Stimulated activated CD4-positive, alpha-beta T cell treated with anti-CD3 and anti-CD28 coated beads, Interleukin-12 subunit alpha, Interleukin-12 subunit beta, amount 100 ng/mL, for 24 hours (primary cell): ENCODE measurements at places on chromosomes 16 and 17.

- no peak for DNase-seq
Observed at GRCh38 chr17:32814836-32815235, 62.1 kb downstream of the MYO1D start.

DNA sequence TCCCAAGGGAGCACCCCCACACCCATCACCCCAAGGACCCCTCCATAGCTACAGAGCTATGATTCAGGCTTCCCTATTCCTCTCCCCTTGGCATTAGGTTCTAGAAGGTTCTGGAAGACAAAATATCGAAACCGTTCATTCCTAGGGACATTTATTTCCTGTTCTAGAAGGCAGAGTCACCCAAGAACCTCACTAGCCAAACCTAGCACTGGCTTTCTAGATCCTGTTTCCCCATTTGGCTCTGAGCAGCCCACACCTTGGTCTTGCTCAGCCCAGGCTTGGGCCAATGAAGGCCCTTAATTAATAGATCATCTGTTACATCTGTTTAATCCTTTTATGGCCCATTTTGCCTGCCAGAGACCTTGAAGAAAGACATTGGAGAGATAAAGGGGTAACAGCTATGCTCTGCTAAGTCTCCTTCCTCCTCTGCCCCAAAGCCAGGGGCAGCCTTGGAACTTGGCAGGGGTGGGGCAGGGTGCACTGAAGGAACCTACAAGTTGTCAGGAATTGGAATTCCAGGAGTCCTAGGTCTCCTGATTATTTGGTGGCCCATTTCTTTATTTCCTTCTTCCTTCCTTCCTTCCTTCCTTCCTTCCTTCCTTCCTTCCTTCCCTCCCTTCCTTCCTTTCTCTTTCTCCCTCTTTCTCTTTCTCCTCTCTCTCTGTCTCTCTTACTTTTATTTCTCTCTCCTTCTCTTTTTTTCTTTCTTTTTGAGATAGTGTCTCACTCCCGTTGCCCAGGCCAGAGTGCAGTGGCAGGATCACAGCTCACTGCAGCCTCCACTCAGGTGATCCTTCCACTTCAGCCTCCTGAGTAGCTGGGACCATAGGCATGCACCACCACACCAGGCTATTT, 8.7 kb upstream of the FZD2 start:
- DNase-seq = no peak

GRCh38 chr17:50266384-50267073, 7.7 kb upstream of the TMEM92 start:
- no peak for DNase-seq

- DNase-seq = no peak
Observed at GRCh38 chr17:78538033-78538776, 39.0 kb downstream of the DNAH17 start.

GRCh38 chr16:15765880-15766279, 90.9 kb downstream of the MYH11 start:
- no peak for DNase-seq

DNA sequence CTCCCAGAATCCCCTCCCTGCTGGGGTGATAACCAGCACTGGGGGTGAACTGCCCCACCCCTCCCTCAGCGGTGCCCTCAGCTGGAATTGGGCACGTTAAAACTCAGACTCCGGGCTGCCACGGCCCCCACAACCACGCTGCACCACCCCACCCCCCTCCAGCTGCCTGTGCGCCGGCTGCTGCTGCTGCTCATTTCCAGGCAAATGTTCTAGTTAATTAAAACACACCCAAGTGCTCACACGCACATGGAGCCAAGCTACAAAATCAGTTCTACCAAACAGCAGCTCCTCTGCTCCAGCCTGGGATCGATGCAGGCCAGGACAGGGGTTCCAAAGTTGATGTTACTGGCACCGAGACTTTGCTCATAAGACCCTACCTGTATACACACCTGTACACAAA, 180.5 kb downstream of the ZNF423 start:
- DNase-seq = no peak

DNA sequence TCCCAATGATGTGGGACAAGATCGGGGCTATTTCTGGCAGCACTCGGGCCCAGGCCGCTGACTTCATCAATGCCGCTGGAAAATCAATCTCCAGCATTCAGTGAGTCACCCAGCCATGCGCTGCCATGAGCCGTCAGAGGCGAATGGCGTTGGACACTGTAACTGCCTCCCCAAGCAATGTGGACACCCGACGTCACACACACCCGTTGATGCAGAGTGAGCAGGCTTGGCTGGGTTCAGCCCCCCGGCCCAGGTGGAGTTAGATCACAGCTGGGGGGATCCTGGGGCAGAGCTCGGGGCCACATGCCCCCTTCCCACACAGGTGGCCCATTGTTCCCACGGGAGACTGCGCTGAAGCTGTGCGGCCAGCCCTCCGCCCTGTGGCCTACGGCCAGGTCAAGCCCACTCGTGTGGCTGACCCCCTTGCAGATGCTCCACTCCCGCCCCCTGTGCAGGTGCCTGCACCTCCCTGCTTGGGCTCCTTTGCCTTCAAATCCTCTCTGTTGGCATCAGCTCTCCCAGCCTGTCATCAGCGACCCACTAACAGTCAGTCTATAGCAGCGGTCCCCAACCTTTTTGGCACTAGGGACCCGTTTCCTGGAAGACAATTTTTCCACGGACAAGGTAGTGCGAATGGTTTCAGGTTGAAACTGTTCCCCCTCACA, 89.9 kb downstream of the TBC1D16 start:
- no peak for DNase-seq

GRCh38 chr16:77555126-77555525, 120.3 kb upstream of the ADAMTS18 start:
- no peak for DNase-seq

- DNase-seq = no peak
Observed at GRCh38 chr16:23254338-23254737, 47.8 kb upstream of the SCNN1B start.

GRCh38 chr16:27426423-27427408, 24.7 kb downstream of the IL21R start:
- DNase-seq = peak; percentile 70

GRCh38 chr16:60271025-60271771, 1537.1 kb upstream of the GOT2 start:
- DNase-seq = no peak

DNA sequence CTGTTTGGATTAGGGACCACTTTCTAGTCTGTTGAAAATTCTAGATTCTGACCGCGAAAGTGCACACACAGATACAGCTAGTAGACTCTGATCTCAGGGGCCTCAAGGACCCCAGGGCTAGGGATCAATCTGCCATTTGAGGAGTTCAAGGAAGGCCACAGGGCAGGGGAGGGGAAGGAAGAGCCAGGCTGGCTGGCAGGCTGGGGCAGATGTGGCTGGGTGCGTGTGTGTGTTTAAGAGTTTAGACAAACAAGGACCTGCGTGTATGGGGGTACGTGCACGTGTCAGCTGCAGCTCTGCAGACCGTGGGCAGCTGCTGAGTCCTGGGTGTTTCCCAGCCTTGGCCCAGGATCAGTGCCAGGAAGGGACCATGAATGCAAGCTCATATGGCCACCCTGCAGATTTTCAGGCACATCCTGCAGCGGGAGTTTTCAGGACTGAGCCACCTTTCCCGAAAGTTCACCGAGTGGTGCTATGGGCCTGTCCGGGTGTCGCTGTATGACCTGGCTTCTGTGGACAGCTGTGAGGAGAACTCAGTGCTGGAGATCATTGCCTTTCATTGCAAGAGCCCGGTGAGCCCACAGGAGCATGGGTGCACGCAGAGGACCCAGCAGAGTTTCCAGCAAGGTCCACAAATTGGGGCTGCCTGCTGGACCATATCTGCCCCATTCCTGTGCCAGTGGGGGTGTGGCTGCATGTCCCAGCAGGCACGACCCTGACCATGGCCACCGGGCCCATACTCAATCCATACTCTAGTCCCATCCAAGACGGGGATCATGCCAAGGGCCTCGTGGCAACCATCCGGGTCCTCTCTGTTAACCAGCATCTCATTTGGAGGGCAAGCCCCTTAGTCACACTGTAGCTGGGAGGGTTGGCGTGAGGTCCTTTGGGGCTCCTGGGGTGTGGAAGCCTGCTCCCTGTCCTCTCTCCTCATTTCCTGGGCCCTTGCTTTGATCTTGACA, 10.6 kb downstream of the TRPV2 start:
- no peak for DNase-seq

DNA sequence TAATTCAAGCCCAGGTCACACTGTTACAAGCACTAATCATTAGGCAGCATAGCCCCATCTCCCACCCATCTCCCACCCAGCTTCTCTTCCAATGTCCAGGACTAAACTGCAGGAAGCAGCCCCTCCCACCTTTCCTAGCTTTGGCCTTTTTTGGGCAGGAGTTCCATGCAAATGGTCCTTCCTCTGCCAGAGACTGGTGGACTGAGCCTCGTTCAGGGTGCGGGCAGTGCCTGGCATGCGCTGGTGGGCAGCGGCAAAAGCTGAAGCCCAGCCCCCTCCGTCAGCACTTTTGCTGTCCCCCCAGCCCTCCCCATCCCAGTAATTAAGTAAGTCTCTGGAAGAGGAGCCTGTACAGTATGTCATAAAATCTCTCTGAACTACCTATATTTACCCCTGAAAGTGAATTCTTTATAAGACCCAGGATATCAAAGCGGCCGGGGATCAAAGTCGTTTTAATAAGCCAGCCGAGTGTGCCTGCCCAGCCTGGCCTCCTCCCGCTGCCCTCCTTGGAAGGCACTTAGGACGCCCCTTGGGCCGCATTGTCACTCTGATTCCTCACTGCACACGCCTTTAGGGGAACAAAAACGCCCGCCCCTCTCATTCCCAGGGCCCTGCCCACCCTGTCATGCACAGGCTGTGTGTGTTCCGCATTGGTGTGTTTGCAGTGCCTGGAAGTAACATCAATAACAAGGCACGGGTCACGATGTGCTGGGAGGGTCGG, 109.9 kb downstream of the IRX5 start:
- DNase-seq = no peak

- DNase-seq = peak; percentile 1
Observed at GRCh38 chr16:26795184-26795583, 271.5 kb upstream of the C16orf82 start.

- DNase-seq = no peak
Observed at GRCh38 chr16:14681115-14681514, 13.0 kb downstream of the PLA2G10 start.

DNA sequence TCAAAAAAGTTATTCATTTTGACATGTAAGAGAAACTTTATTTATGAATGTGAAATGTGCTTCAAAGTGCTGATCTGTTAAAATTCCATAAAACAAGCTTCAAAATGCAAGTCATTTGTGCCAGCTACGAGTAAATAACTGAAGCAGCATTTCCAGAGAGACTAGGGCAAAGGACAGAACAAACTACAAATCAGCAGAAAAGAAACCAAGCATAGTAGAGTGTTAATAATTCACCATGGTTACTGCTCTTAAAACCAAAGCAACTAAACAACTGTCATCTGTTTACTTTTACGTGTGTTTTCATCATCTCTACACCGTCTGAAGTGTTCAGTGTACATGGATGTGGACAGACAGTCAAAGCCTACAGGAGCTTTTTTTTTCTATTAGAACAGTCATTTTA, 1.6 kb upstream of the ASPA start:
- no peak for DNase-seq

GRCh38 chr16:22736791-22737190, 77.2 kb upstream of the HS3ST2 start:
- DNase-seq = no peak

GRCh38 chr16:85220125-85220839, 108.0 kb upstream of the CIBAR2 start:
- no peak for DNase-seq

GRCh38 chr17:16150251-16150856, 65.0 kb downstream of the NCOR1 start:
- DNase-seq = no peak

- no peak for DNase-seq
Observed at GRCh38 chr17:63984236-63984635, 11.5 kb upstream of the SCN4A start.

- no peak for DNase-seq
Observed at GRCh38 chr16:67277999-67278772, 1.1 kb upstream of the PLEKHG4 start.

DNA sequence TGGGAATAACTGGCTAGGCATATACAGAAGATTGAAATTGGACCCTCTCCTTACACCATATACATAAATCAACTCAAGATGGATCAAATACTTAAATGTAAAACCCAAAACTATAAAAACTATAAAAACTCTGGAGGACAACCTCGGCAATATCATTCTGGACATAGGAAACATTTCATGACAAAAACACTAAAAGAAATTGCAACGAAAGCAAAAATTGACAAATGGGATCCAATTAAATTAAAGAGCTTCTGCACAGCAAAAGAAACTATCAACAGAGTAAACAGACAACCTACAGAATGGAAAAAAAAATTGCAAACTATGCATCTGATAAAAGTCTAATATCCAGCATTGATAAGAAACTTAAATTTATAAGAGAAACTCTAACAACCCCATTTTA, 503.7 kb upstream of the C16orf82 start:
- no peak for DNase-seq

GRCh38 chr17:76697702-76698465, 12.9 kb downstream of the MXRA7 start:
- no peak for DNase-seq

- no peak for DNase-seq
Observed at GRCh38 chr16:24141466-24141865, 114.7 kb upstream of the CACNG3 start.

GRCh38 chr17:77735081-77735565, 223.4 kb upstream of the TNRC6C start:
- no peak for DNase-seq

DNA sequence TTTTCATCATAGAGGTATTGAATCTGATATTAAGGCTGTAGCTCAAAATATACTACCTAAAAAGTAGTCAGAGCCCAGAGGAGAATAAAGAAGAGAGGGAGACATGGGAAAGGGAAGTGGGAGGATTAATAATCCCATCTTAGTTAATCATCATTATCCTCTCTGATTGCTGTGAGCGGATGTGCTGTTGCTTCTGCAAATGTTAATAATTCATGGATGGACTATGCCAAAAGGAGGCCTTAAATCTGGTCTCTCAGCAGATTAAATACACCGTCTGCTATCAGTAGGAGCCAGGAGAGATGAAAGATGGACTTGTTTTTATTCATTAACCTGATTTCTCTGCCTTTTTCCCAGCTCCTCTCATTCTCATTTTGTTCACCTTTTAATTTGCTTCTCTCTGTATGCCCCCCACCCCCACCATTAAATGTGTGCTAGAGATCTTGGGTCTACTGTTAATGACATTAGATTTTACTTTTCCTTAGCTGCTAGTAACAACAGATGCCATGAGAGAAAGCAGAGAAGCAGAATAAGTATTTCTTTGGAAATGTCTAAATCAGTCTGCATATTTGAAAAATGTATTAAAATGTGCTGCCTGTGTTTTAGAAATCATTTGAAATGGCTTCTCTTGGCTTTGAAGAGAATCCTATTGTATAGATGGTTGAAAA, 44.2 kb downstream of the NUP93 start:
- no peak for DNase-seq

GRCh38 chr17:9676820-9677310, 31.5 kb downstream of the USP43 start:
- DNase-seq = no peak
